T47D (cell line): ENCODE measurements at places on chromosomes 5 and 9.

DNA sequence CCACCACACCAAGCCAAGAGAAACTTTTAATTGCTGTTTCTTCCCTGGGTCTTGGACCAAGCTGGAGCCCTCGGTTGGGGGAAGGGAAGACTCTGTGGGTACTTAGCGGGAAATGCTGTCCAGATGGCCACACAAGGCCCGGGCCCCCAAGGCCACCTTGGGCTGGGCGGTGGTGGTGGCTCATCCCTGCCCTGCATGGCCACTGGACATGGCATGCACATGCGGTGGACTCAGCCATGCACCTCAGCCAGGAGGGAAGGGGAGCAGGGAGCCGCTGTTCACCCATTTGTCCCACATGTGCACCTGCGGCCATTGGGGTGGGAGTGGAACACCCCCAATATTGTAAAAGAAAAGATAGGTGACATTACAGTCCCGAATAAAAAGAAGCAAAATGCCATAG, 72.4 kb downstream of the RGMB start:
- DNase-seq, result no peak

GRCh38 chr9:3517377-3518048, 8.3 kb downstream of the RFX3 start:
- DNase-seq, result no peak

- DNase-seq, result no peak
Observed at GRCh38 chr5:152900332-152900731, 495.3 kb upstream of the NMUR2 start.

DNA sequence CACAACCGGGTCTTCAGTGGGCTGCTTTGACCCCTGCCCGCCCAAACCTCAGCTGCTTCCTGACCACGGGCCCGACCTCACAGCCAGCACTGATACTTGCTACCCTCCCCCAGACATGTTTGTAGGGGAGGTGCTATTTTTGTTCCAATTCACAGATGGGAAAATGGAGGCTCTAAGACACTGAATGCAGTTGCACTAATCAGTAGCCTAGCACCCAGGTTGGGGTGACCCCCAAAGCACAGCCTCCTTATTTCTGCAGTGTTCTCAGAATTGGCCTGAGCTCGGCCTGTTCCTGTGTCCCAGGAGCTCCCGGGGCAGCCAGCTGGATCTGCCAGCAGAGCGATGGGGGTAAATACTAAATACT, 22.6 kb downstream of the LAMC3 start:
- no peak for DNase-seq

DNA sequence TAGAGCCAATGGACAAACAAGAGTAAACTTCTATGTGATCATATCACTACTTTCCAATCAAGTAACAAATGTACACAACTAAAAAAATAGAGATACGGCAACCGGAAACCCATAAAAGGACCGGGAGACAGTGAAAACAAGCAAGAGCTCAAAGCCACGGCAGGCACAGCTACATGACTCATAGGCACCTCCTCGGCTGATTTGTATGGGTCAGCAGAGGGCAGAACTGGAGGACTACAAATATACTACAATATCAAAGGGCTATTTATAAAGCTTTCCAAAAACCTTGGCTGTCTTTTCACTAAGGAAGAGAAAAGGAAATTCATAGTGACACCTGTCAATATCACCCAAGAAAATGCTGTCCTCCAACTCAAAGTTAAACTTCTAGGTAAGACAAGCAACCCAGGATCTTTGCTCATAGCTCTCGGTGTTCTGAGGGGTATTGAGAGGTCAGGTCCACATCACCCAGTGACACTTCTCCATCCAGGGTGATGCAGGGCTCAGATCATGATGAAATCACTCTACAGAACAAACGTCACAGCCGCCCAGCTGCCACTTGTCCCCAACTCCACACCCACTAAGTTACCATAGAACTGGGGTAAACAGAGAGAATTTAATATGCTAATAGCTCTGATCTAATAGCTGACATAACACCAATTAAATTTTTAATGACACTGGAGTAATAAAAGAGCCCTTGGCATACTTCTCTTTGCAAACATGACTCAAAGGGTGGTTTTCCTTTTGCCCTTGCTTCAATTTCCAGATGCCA, 41.3 kb downstream of the PFDN1 start:
- peak; percentile 39 for DNase-seq

GRCh38 chr9:137951107-137951506, 73.5 kb downstream of the CACNA1B start:
- DNase-seq, result no peak

DNA sequence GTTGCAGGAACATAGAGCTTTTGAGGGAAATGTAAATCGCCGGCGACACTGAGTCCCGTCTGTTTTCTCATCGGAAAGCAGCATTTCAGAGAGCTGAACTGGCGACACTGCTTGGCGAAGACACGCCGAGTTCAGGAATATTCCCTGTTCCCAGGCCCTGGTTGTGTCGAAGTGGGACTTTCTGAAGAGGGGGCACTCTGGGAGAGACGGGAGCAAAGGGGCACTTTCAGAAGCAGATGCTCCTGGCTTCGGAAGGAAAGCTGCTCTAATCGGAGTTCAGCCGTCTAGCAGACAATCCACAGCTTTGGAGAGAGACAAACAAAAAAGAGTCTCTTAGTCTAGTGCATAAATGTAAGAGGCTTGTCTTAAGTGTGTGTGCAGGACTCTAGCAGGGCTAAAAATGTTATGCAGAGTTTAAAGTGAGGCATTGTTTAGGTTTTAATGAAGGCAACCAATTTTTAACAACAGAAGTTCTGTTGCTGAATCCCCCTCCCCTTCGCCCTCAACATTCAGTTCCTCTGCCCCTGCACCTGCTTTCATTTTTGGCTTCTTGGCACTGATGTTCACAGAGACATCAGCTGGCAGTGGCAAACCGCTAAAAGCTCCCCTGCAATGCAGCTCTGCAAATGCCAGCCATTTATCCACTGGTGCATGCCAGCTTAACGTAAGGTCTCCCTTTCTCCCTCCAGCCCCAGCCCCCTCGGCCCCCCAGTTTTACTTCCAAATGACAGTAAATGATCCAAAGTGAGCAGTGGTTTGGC, 289.5 kb upstream of the MPDZ start:
- DNase-seq, result no peak

DNA sequence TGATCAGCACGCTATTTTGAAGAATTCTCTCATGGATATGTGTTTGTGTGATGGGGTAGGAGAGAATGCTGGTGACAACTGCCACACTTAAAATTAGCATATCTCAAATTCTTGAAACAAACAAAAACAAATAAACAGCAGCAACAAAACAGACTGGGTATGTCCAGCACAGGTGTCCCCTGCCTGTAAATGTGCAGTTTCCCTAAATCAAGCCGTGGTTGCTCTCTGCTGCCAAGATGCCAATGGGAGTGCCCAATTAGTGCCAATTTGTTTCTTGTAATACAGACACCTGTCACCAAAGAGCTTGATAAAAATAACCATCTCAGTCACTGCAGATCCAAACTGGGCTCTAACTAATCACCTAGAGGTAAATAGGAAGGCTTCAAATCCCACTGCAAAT, 144.2 kb upstream of the SMARCA2 start:
- no peak for DNase-seq

- DNase-seq, result no peak
Observed at GRCh38 chr9:132998831-132999635, 20.5 kb downstream of the GFI1B start.

- no peak for DNase-seq
Observed at GRCh38 chr5:135561266-135561665, 17.5 kb downstream of the CXCL14 start.

GRCh38 chr5:91158011-91158410, 225.1 kb downstream of the ARRDC3 start:
- no peak for DNase-seq

DNA sequence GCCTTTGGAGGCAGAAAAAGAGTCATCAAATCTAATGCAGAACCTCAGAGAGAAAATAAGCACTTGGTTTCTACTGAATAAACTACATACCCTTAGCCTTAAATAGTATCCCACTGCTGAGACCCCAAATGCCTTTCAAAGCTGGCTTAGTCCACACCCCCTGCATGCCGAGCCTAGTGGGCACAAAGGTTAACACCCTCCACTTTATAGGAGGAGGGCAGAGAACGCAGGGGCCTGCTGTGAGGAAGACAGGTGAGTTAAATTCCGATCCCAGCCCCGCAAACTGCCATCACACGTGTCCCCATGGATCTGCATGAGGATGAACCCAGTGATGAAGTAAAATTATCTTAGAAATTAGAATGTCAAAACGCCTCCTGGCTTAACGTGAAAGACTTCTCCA, 19.5 kb upstream of the HSD17B3 start:
- no peak for DNase-seq

DNA sequence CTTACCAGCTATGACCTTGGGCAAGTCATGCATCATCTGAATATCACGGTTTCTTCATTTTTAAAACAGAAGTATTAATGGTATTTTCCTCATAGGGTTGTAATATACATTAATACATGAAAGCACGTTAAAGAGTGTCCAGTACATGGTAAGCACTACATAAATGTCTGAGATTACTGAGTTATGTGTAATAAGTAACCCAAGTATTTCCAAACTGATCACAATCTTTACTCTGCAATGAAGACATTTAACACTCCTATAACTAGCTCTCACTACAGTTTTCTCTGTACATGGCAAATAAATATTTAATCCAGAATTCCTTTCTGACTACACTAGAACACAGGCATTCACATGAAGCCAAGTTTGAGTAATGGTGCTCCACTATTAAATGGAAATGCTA, 4.0 kb downstream of the GLDC start:
- DNase-seq, result peak; percentile 21

DNA sequence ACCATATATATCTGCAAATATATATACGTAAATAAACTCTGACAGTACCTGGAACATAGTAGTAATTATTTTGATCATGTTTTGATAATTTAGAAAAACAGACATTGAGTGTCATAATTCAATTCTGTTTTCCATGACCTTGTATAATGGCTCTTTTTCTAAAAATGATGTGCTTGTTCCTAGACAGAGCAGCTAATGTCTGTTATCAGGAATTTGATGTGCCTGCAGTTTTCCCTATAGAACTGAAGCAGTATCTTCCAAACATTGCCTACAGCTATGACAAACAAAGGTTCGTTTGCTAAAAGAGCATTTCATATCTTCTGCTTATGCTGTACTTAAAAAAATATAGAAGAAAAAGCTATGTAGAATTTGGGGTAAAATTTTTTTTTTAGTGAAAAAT, 5.3 kb downstream of the SETD9 start:
- no peak for DNase-seq

DNA sequence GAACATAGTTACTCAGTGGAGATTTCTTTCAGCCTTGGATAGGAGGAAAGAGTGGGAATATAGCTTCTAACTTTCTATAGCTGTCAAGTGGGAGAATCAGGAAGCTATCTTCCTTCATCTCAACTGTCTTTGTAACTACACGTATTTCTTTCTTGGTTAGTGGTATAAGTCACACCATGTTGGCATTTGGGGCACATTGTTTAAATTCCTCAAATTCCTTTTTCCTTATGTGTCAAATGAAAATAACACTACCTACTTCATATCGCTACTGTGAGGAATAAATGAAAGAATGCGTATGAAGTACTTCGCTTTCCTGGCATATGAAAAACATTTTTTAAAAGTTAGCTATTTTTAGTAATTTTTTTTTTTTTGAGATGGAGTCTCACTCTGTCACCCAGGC, 1082.5 kb upstream of the WWC1 start:
- peak; percentile 48 for DNase-seq

DNA sequence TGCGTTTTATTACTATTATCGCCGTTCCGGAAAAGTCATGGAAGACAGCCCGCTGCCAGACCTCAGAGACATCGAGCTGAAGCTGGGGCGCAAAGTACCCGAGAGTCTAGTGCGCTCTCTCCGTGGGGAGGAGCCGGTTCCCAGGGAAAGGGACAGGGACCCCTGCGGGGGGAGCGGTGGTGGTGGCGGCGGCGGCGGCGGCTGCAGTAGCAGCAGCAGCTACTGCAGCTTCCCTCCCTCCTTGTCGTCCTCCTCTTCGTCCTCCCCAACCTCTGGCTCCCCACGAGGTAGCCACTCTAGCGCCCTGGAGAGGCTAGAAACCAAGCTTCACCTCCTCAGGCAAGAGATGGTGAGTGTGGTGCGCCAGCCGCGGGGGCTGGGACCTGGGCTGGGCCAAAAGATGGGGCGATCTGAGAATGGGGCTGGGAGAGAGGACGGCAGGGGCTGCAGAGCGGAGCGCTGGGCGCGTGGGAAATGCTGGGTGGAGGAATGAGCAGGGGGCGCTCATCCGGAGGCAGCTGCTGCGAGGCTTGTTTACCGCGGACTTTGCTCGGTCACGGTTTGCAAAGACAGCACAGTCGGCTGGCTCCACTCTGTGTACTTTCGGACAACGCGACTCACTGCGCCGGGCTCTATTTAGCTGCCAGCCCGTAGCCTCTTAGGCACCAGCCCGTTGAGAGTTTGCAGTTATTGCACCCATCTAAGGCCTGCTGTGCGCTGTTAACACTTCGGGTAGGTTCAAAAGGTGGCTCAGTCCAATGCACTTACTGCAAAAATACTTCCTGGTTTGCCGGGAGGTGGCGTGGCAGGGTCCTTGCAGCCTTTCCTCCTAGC, 1.1 kb downstream of the LURAP1L start:
- no peak for DNase-seq

DNA sequence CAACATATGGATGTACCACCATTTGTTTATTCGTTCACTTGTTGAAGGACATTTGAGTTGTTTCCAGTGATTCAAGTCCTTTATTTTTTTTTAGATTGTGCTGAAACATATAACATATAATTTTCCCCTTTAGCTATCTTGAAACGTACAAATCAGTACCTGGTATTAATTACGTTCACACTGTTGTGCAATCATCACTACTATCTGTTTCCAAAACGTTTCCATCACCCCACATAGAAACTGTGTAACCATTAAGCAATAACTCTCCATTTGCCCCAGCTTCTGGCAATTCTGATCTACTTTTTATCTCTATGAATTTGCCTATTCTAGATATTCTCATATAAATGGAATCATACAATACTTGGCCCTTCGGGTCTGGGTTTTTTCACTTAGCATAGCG, 116.0 kb downstream of the FGF1 start:
- DNase-seq, result no peak

DNA sequence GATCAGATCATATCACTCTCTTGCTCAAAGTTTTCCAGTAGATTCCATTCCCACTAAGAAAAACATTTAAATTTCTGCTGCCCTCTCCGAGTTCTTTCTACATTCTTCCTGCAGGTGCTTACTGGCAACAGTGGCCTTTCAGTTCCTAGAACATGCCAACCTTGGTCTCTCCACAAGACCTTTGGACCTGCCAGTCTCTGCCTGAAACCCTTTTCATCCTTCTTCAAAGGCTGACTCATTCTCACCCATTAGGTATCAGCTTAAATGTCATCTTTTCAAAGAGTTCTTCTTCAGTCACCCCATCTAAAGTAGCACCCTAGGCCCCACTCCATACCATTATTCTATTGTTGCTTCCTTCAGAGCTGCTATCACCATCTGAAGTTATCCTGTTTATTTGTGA, 21.8 kb downstream of the PPIC start:
- DNase-seq, result no peak
